ENCODE measurements at places on chromosomes 1 and 21.
A peak's percentile ranks its signal among the peaks of the same experiment; 100 is the strongest.

DNA sequence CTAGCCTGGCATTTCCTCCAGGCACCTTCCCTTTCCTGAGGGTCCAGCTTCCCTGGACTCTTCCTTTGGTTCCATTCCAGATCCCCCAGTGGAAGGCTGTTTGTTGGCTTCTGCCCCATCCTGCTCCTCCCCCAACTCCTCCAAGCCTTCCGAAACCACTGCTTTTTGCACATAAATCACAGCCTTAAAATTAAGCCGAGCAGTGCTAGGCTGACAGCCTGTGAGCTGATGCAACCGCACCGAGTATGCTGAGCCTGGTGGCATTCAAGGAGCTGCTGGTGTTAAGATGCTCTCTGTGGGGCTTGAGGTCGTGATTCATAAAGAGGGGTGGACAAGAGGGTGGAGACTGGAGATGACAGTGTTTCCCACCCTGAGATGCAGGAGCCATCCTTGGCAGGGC, 266.6 kb upstream of the C1orf174 start:
- DNase-seq: no peak

DNA sequence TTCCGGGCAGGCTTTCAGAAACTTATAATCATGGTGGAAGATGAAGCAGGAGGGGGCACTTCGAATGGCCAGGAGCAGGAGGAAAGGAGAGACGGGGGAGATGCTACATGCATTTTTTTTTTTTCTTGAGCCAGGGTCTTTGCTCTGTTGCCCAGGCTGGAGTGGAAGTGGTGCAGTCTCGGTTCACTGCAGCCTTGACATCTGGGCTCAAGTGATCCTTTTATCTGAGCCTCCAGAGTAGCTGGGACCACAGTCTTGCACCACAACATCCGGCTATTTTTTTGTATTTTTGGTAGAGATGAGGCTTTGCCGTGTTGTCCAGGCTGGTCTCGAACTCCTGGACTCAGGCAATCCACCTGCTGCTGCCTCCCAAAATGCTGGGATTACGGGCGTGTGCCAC, 61.6 kb downstream of the SELENOF start:
- no peak for DNase-seq

GRCh38 chr1:8663090-8663802, 154.2 kb downstream of the RERE start:
- DNase-seq: no peak

DNA sequence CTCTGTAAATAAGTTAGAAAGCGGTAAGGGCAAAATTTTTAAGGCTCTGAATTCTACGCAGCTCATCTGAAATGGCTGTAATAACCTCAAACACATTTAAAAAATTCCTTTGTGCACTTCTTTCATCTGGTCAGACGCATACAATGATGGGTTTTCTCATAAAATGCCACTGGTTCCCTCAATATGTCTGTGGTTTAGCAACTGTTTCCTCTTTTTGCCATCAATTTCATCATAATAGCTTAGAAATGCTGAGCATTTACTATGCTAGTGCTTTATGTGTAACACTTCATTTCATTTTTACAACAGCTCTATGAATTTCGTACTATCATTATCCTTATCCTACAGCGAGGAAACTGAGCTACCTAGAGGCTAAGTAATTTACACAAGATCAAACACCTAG, 35.3 kb upstream of the DMRTA2 start:
- no peak for DNase-seq

DNA sequence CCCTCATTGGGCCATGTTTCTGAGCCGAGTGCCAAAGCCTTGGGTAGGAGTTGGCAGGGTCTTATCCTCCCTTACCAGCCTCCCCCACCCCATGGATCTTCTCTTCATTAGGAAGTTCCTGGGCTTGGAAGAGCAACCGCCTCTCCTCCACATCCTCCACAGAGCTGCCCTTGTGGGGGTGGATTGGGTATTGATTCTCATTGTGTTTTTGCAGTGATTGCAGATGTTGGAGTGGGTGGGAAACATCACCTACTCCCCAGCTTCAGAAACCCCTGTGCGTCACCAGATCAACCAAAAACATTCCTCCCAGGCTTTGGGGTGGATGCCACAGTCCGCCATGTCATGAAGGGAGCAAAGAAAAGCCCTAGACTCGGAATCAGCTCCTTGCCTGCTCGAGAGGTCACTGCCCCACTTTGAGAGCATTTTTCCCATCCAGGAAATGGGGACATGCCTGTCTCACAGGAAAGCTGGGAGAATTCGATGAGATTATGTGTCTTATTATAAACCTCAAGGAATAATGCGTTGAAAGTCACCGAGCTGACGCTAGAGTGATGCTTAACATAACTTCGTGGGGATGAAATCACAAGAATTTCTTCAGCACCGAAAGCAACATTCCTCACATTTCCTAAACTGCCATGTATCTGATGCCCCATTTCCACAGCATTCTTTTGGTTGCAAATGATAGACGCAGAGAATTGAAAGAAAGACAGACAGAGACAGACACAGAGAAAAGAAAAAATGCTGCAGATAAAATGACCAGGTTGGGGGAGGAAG, 44.7 kb upstream of the ZBTB40 start:
- no peak for DNase-seq

- no peak for DNase-seq
Measured at GRCh38 chr1:228274452-228275178, 66.8 kb downstream of the OBSCN start.

DNA sequence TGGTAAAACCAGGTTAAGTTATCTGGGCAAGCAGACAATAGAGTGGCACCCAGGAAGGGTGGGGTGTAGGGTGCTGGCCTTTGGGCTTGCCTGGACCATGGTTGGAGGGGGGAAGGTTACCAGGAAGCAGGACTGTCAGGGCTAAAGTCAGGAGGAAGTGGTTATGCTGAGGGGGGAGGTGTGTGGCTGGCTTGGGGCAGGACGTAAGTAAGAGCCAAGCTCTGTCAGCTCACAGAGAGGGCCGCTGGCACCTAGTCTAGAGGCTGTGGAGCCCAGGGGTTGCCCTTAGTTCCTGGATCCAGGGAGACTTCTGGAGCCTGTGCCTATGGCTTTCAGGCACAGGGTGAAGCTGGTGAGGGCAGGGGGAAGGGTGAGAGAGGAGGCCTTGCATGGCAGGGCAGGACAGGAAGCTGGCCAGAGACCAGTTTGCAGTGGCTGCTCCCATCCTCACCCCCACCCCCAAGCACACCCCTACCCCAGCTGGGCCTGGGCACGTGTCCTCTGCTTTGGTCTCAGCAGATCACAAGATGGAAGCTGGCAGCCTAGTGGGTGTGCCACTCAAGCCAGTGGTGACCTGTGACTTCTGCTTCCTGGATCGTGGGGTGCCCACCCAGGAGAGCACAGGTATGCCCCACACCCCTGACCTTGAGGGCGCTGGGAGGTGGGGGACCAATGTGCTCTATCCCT, 20.5 kb upstream of the SMYD3 start:
- DNase-seq: no peak

DNA sequence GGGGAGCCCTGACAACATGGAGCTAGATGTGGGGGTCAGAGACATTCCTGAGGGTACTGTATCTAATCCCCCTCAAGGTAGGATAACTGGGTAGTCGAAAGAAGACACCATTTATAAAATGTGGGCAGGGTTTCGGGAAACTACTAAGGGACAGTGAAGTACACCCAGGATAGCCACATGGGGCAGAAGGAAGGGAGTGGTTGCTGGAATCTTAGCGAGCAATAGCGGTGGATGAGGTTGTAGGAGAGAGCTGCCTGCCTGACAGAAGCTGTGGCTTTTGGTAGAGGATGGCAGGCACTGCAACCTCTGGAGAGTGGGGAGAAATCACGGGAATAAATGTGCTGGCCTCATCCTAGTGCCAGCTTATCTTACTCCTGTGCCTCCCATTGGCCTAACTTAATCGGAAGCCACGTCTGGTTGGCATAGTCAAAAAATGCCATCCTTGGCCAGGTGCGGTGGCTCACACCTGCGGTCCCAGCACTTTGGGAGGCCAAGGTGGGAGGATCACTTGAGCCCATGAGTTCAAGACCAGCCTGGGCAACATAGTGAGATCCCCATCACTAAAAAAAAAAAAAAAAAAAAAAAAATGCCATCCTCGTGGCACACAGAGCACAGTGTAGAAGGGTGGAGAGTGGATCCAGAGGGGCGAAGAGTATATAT, 23.4 kb upstream of the MAPKAPK2 start:
- no peak for DNase-seq

GRCh38 chr1:230248016-230248888, 177.9 kb downstream of the PGBD5 start:
- no peak for DNase-seq

DNA sequence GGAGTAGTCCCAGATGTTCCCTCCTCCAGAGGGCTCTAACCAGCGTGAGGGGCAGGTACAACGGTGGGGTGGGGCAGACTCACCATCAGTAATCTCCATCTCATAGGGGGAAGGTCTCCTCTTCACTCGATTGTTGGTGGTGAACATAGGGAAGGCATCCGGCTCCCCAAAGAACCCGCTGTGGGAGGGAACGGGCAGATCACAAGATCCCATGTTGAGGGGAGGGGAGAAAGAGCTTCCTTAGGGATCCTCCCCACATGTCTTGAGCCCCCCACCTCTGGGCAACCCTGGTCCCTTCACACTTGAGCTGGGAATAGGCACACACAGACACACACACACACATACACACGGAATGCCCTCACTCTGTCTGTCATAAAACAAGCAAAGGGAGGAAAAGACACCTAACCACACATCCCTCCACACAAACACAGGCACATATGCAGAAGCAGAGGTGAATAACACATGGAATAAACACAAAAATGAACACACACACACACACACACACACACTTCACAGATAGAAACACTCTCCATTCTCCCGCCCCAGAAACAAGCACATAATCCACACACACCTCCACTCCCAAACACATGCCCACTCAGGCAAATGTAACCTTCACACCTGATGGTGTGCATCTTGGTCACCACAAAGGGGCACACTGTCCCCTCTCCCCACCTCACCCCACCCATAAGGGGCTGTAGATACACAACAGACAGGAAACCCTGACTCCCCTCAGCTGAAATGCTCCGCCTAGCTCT, 7.9 kb downstream of the TAL1 start:
- DNase-seq: no peak

- DNase-seq: no peak
Measured at GRCh38 chr1:17646444-17647280, 107.2 kb downstream of the ARHGEF10L start.

DNA sequence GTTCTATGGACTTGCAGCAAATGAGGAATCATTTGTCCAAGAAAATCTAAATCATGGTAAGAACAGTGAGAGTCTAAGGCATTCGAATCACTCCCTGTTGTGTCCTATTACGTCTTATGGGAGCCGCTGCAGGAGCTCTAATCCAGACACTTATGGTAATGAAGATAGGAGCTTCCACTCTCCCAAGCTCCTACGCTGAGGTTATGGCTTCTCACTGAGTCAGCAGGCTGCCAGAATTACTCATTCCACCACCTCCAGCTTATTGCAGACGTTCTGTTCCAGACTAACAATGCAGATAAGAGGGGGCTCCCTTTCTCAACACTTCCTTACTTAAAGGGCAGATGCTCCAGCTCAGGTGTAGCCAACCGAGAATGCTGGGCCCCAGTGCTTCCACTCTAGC, 212.6 kb downstream of the GREM2 start:
- DNase-seq: no peak

GRCh38 chr1:1200876-1201810, 5.2 kb downstream of the TNFRSF18 start:
- peak; percentile 87 for DNase-seq

DNA sequence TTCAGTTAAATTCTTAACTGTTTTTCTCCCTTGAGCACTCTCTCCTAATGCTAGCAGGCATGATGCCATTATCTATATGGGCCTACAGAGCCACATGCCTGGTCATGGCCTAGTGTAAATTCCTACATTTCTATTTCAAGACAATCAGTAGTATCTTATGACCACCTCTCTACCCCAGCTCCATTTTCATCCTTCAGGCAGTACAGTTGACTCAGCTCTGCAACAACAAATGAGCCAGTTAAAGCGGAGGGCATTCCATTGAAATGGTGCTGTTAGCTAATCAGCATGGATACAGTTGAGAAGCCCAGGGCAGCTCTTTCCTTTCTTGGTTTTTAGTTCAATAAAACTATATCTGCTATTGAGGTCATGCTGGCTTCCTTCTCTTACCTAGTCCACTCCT, 150.0 kb downstream of the PPP1R12B start:
- no peak for DNase-seq

GRCh38 chr1:30192969-30193630, 530.3 kb downstream of the MATN1 start:
- DNase-seq: no peak

DNA sequence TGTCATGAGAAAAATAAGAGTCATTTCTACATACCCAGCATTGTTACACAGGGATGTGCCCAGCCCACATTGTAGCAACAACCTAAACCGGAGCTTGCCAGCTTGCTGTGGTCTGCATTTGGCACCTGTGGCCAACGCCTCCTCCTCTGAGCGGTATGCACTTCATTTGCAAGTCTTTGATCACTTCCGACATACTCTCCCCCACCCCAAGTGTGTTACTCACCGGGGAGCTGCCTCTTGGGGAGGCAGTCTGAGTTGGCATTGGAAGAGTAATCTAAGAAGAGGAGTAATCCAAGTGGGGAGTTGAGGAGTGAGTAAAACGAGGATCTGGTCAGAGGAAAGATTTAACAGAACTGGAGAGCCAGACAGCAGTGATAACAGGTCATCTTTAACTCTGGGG, 3.8 kb downstream of the BCL9 start:
- peak; percentile 80 for DNase-seq

All from stimulated activated CD4-positive, alpha-beta T cell treated with anti-CD3 and anti-CD28 coated beads, Interleukin-12 subunit alpha, Interleukin-12 subunit beta, amount 100 ng/mL, for 48 hours (primary cell).